Activated T-helper 1 cell treated with anti-CD3 and anti-CD28 coated beads, Interleukin-12 subunit alpha, Interleukin-12 subunit beta, Interleukin-2, Interleukin-4 antibody, amounts not matched to agents 30 ng/mL and 10 ng/mL and 1 ng/mL, durations not matched to agents 14 hours and 24 hours and 36 hours (primary cell): ENCODE measurements at places on chromosomes 16 and 17. TPM values are rescaled to one million over a fixed set of nuclear protein-coding genes. Genes with fewer than 3 reads are reported as not detected.

The ASGR1 gene
- 1.1 and 1.6 TPM in 2 replicates for total RNA-seq

The RRAD gene
- total RNA-seq, result 0.83 and 0.93 TPM in 2 replicates

The SGCA gene
- total RNA-seq, result 0.32 and 0.49 TPM in 2 replicates

The SLFN14 gene
- total RNA-seq, result 0.05 and 0.10 TPM in 2 replicates

The ANKS3 gene
- 21.1 and 25.8 TPM in 2 replicates for total RNA-seq

DNA sequence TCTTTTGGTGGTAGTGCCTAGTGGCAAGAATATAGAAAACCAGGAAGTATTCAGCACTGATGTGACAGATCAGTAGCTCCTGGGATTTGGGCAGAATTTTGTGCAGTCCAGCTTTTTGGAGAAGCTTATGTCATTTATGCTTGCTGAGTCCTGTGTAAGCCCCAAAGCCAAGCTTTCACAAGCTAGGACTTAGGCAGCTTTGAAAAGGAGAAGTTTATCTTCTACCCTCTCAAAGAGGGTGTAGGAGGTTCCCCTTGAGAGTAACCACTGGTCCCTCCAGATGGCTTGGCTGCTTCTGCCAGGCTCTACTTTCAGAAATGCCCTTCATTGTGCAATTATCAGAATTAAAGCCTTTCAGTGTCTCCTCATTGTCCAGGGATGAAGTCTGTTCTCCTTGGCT, 78.8 kb downstream of the CES1 start:
- peak overlapping the region; percentile 81 for H3K27ac ChIP-seq
- H3K36me3 ChIP-seq, result peaks cover 10% of the 10 kb centered on the region
- H3K4me3 ChIP-seq, result no peak overlapping the region
- H3K27me3 ChIP-seq, result no peaks in the 10 kb centered on the region

DNA sequence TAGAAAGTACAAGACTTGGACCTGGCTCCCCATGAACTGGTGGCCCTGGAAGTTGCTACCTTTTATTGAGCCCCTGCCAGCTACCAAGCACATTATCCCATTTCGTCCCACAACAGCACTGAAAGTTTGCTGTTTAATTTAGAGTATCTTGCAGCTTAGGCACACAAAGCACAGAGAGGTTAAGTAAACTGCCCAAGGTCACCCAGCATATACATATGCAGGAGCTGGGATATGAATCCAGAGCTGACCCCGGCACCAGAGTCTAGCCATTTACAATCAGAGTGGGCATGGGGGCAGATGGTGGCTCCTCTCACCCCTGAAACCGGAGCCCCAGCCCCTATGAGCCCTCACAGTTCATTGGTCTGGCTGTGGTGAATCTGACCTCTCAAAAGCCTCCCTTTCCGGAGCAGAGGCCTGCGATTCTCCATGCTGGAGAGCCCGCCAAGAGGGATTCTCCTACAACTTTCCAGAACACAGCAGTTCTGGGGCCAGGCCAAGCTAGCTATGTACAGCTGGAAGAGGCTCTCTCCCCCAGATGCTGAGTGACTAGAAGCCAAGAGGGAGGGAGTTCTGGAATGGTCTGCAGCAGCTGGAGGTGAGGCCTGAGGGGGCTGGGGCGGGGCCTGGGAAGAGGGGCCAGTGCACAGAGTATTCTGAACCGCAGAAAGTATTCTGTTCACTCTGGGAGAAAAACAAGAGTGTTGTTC, 58.3 kb downstream of the SREBF1 start:
- no peak overlapping the region for H3K4me3 ChIP-seq
- no peak overlapping the region for H3K27ac ChIP-seq
- no peaks in the 10 kb centered on the region for H3K4me1 ChIP-seq
- peaks cover 14% of the 10 kb centered on the region for H3K27me3 ChIP-seq
- DNase-seq, result no peak

- H3K4me3 ChIP-seq, result no peak overlapping the region
- no peak overlapping the region for H3K27ac ChIP-seq
- no peaks in the 10 kb centered on the region for H3K4me1 ChIP-seq
- DNase-seq, result no peak
- peaks cover 27% of the 10 kb centered on the region for H3K27me3 ChIP-seq
- no peaks in the 10 kb centered on the region for H3K36me3 ChIP-seq
These were observed 12.0 kb downstream of the CCDC182 start for GRCh38 chr17:57733085-57733484.

DNA sequence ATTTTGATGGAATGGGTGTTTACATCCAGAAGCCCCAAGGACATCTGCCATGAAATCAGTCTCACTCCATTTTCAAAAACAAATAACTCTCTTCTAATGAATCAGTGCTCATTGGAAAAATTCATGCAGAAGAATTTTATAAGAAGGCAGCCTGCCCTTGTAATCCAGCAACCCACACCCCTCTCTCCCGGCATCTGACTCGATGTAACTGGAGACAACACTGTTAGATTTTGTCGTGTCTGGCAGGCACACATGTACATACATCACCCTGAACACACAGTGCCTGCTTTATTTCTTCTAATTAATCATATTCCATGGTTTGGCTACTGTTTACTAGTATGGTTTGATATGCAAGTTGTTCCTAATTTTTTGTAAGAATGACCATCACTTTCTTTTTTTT, 11.9 kb upstream of the PLD6 start:
- no peak overlapping the region for H3K27ac ChIP-seq
- H3K4me1 ChIP-seq, result no peaks in the 10 kb centered on the region
- peaks cover 48% of the 10 kb centered on the region for H3K36me3 ChIP-seq
- no peaks in the 10 kb centered on the region for H3K27me3 ChIP-seq
- H3K4me3 ChIP-seq, result no peak overlapping the region

DNA sequence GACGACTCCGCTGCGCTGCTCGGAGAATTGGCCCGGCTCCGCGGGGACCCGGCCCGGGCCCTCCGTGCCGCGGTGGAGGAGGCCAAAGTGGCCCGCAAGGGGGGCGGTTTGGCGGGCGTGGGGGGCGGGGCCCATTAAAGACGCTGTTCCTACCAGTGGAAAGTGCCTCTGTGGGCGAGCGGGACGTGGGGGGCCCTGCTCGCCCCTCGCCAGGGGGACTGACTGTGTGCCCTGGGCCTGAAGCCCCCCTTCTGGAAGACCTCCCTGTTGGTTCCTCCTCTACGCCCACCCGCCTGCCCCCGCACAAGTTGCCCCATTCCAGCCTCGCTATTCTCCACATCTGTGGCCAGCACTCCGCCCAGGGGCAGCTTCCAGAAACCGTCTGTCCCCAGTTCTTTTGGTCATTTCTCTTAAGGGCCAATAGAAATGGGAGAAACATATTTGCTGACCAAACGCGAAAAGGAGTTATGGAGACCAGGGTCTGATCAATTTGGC, 1.9 kb upstream of the FGF11 start:
- peaks cover 10% of the 10 kb centered on the region for H3K36me3 ChIP-seq
- peaks cover 43% of the 10 kb centered on the region for H3K4me1 ChIP-seq
- DNase-seq, result no peak
- H3K27me3 ChIP-seq, result peaks cover 7% of the 10 kb centered on the region
- peak overlapping the region; percentile 91 for H3K4me3 ChIP-seq
- H3K27ac ChIP-seq, result peak overlapping the region; percentile 65

DNA sequence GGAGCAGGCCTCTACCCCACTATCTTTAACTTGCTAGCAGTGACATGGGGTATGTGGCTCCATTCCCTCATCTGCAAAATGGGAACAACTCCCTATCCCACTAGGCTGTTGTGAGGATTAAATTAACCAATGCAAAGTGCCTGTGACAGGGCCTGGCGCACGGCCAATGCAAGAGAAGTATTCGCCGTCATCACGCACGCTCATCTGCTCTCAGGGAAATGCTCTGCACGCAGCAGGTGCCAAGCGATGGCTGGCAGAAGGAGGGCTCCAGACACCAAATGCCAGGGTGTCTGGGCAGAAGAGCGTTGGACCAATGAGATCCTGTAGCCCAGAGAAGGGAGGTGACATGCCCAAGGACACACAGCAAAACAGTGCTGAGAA, 17.3 kb downstream of the FAM83G start:
- no peaks in the 10 kb centered on the region for H3K4me1 ChIP-seq
- DNase-seq, result no peak
- H3K4me3 ChIP-seq, result no peak overlapping the region
- no peaks in the 10 kb centered on the region for H3K27me3 ChIP-seq
- peaks cover 2% of the 10 kb centered on the region for H3K36me3 ChIP-seq

DNA sequence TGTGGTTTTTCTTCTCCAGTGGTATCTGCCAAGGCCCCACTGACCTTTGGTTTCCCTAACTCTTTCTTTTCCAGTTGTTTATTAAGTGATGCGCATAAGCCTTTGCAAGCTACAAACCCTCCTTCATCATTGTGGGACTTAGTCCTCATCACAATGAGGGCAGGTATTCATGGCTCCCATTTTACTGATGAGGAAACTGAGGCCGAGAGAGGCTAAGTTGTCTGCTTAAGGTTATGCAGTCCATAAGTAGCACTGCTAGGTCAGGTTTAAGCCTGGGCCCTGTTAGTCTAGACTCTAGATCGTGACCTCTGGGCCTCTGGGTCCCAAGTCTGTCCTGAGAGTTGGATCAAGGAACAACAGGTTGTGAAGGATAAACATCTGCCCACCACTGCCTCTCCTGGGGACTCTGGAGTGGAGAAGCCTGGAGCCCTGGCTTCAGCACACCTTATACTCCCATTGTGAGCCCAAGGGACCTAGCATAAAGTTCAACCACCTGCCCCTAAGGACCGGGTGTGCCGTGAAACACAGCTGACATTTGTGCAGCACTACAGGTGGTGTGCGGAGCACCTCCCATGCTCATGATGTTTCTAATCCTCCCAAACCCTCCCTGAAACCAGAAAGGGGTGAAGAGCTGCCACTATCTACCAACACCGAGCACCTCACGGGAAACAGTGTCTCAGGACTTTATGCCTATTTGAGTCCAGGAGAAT, 5.2 kb upstream of the KCNH6 start:
- H3K4me3 ChIP-seq, result no peak overlapping the region
- H3K27ac ChIP-seq, result no peak overlapping the region
- peaks cover 17% of the 10 kb centered on the region for H3K27me3 ChIP-seq
- no peak for DNase-seq
- H3K4me1 ChIP-seq, result peaks cover 6% of the 10 kb centered on the region
- no peaks in the 10 kb centered on the region for H3K36me3 ChIP-seq

GRCh38 chr17:17776889-17777288, 59.9 kb downstream of the SREBF1 start:
- peaks cover 8% of the 10 kb centered on the region for H3K4me1 ChIP-seq
- no peaks in the 10 kb centered on the region for H3K36me3 ChIP-seq
- no peak overlapping the region for H3K4me3 ChIP-seq
- H3K27me3 ChIP-seq, result peaks cover 12% of the 10 kb centered on the region
- no peak overlapping the region for H3K27ac ChIP-seq

- peaks cover 3% of the 10 kb centered on the region for H3K27me3 ChIP-seq
- H3K27ac ChIP-seq, result peak overlapping the region; percentile 90
- peaks cover under 1% of the 10 kb centered on the region for H3K36me3 ChIP-seq
- DNase-seq, result no peak
- peaks cover 43% of the 10 kb centered on the region for H3K4me1 ChIP-seq
These were observed 740 bp upstream of the POLR3E start for GRCh38 chr16:22296225-22297113.

DNA sequence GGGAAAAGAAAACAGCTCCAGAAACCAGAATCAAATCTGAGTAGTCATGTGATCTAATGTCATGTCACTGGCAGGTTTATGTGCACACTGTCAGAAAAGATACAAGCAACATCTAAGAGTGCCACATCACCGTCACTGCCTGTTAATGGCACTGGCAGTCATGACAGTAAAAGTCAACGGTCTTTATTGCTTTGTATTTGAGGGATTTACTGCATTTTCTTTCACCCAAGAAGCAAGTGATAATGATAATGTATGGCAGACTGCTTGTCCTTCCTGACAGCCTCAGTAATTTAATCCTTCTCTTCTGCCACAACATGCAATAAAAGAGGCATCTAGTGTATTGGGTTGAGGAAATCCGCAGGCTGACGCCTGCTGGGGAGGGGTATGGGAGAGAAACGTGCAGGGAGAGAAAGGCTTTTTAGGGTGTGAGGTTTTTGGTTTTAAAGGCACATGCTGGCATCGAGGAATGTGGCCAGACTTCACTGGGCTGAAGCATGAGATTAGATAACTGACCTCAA, 92.4 kb downstream of the RPGRIP1L start:
- DNase-seq, result no peak
- H3K27me3 ChIP-seq, result no peaks in the 10 kb centered on the region
- no peaks in the 10 kb centered on the region for H3K36me3 ChIP-seq
- no peak overlapping the region for H3K4me3 ChIP-seq
- H3K27ac ChIP-seq, result no peak overlapping the region
- no peaks in the 10 kb centered on the region for H3K4me1 ChIP-seq

DNA sequence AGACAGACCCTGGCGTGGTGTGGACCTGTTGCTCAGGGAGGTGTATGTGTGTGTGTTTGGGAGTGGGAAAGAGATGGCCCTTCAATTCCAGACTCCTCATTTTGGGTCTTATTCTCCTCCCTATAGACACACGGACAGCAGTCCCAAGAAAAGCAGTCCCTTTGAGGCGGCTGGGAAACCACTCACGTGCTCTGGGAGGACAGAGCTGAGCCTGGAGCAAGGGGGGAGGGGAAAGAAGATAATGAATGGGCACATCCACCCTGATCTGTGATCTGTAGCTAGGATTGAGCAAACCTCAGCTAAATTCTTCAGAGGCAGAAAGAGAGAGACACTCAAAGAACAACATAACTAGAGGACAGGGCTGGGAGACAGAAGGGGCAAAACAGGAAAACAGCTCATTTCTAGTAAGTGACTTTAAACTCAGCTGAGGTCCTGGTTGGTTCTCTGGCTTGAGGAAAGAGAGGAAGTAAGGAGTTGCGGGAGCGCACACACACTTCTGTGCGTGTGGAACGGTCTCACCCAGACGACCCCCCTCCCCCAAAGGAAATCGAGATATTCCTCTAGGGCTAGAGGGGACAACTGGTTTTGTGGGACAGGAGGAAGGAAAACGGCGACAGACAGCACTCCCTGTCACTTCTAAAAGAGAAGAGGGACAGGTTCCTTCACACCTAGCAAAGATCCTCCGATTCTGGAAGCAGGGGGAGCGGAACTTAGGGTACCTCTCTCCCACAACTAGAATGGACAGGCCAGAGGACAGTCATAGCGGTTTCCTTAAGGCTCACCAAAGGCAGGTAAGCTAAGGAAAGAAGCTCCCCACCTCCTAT, 658 bp downstream of the RAB5C start:
- H3K4me1 ChIP-seq, result peaks cover 25% of the 10 kb centered on the region
- H3K27ac ChIP-seq, result peak overlapping the region; percentile 75
- peak overlapping the region; percentile 89 for H3K4me3 ChIP-seq
- H3K27me3 ChIP-seq, result no peaks in the 10 kb centered on the region
- peaks cover 7% of the 10 kb centered on the region for H3K36me3 ChIP-seq
- DNase-seq, result no peak

DNA sequence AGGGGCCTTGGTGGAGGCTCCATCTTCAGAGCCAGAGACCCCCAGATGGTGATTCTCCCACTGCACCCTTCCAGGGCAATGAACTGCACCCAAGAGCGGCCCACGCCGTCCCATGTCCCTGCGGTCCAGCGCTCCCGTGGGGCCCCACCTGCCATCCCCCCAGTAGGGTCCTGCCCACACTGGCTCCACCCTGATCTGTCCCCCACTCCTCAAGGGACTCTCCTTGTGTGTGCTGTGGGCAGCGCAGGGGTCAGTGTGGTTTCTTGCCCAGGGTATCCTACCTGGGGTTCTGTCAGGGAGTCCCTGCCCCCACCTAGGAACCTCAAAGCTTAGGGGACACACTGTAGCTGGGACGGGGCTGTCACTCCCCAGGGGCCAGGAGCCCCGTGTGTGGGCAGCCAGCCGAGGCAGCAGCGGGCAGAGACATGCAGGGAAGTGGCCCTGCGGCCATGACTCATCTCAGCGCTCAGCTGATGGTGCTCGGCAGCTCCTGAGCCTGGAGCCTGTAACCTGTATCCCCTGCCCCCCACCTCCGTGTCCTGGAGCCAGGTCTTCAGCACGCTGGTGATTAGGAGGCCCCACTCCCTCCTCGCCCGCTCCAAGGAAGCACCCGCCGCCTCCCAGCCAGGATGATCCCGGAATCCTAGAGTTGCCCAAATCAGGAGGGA, 35.7 kb upstream of the SSTR5 start:
- H3K27ac ChIP-seq, result no peak overlapping the region
- H3K27me3 ChIP-seq, result no peaks in the 10 kb centered on the region
- no peaks in the 10 kb centered on the region for H3K4me1 ChIP-seq
- no peak overlapping the region for H3K4me3 ChIP-seq
